Pancreas (tissue), 10 donors: ENCODE measurements at places on chromosomes 1 and 21.

GRCh38 chr1:231241750-231242149, 738 bp downstream of the GNPAT start:
- no peak for DNase-seq

GRCh38 chr1:29966526-29967045, 730.3 kb downstream of the PTPRU start:
- DNase-seq, result no peak

GRCh38 chr1:244768186-244768585, 67.3 kb upstream of the COX20 start:
- no peak for DNase-seq

DNA sequence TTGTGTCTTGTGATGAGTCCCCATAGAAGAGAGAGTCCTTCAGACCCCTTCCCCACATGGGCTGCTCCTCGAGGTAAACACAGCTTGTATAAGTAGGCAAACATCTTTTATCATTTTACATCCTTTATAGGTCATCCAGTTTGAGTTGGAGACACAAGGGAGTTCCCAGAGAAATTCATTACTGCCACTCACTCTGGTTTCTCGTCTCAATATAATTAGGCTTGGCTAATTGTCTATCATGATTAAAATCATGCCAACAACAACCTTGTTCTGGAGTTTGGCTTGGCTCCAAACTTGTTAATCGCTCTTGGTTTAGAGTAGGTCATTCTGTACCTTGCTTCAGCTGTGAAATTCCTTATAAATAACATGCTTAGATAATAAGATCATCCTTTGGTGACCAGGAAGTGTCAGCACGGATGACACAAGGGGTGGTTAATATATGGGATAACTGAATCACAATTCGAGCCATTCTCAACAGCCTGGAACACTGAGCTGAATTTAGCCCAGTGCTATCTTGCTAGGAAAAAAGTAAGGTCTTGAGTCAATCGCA, 70.7 kb upstream of the DAB1 start:
- DNase-seq, result no peak

GRCh38 chr1:99544328-99544727, 101.6 kb upstream of the PALMD start:
- no peak for DNase-seq

DNA sequence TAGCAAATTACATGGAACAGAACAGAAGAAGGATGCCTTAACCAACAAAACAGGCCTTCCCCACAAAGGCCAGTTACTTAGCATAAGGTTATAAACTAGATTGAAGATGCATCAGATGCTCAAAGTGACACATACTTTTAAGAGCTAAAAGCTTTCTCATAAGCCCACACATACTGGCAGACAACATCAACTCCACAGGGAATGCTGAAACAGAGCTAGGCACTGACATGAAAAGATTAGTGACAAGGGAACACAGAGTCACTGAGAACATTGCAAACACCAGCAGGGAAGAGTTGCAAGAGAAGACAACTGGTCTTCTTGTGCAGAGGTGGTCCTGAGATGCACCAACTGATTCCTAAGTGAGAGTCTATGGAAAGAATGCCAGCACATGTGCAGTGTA, 6.9 kb downstream of the TTC13 start:
- DNase-seq, result no peak

DNA sequence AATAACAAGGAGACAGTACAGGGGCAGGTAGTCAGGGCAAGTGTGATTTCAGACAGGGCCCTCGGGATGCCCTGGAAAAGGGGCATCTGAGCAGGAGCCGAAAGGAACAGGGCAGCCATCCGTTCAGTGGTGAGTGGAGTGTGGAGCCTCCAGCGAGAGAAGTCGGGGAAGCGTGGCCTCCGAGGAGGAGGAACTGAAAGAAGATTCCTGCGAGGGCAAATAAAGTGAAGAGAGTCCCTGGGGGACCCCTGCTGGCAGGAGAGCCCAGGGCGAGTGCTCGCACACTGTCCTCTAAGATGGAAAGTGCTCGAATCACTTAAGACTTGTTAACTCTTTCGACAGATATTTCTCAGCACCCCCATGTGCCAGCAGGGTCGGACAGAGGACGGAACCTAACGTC, 3.5 kb upstream of the UTS2 start:
- DNase-seq, result no peak

DNA sequence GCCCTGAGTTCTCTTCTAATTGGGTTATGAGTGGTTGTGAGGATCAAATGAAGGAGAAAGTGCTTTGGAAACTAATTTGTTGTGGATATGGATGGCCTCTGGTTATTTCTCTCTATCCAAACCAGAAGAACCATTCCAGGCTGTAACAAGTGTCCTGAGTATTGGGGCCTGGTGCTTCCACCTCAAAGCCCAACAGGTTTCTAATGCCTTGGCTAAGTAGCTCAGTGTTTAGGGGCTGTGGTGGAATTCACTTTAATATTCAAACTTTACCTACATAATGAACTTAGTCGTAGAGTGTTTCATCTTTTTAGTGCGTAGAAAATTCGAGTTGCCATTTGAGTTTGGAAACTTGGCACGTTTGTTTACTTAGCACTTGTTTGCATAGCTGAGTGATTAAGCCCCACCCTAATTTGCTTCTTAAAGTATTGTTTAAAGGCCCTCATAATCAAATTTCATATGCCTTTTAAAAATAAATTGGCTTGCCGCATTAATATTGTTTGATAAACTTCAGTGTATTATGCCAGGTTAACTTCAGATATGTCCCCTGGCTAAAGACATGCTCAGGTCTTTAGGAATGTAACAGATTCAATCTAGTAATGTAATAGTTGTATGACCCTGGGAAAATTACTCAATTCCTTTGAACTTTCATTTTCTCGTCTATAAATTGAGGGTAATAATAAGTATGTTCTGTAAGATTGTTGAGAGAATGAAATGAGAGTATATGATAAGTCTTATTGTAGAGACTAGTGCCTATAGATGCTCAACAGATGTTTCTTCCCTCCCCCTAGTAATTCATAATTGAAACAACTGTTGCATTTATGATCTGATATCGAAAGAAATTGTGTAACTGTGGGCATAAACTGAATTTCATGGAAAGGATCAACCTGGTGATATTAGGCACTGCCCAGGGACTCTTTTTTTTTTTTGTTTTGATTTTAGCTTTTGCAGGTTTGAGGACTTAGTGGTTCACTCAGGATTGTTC, 1.6 kb downstream of the AGO4 start:
- DNase-seq, result no peak

DNA sequence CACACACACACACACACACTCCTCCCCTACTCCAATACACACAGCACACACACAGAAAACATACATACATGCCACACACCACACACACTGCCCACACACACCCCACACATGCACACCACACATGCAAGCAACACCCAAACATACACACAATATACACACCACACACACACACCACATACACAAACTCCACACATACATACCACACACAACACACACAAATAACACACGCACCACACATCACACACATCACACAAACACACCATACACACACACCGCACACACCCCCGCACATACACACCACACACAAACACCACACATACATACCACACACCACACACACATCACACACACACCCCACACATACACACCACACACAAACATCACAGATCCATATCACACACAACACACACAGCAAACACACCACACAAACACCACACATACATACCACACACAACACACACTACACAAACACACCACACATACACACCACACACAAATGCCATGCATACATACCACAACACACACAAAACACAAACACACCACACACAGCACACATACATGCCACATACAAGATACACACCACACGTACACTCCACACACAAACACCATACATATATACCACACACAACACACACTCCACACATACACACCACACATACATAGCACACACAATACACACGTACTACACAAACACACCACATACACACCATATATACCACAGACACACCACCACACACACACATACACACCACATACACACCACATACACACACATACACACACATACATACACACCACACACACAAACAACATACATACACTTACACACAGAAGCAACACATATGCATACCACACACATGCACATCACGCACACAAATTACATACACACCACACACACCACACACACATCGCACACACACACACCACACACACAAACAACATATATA, 932 bp upstream of the RAB7B start:
- DNase-seq, result no peak

GRCh38 chr1:200372095-200372884, 37.5 kb downstream of the ZNF281 start:
- no peak for DNase-seq

- no peak for DNase-seq
Measured at GRCh38 chr1:168280296-168280927, at the start of gene TBX19. Gene TBX19 (plus strand): TSS chr1:168280877. CDS start chr1:168281091, 214 bp downstream.

DNA sequence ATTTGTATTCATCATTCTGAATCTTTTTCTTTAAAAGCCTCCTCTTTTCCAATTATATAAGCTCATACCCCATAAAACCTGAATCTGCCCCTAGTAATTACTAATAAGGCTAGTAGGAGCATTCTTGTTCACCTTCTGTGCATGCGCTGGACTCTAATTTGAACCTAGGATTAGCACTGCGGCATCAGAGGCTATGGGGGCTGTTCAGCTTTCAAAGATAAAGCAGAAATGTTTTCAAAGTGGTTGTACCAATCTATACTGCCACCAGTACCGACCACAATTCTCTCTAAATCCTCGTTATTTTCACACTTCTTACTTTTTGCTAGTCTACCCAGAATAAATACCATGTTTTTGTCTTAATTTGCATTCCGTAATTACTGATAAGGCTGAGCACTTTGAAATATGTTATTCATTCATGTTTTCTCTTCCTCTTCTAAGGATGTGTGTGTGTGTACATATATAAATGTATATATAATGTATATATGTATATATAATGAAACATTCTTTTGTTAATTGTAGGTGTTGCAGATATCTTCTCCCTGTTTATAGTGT, 1.6 kb upstream of the DDX59 start:
- no peak for DNase-seq

DNA sequence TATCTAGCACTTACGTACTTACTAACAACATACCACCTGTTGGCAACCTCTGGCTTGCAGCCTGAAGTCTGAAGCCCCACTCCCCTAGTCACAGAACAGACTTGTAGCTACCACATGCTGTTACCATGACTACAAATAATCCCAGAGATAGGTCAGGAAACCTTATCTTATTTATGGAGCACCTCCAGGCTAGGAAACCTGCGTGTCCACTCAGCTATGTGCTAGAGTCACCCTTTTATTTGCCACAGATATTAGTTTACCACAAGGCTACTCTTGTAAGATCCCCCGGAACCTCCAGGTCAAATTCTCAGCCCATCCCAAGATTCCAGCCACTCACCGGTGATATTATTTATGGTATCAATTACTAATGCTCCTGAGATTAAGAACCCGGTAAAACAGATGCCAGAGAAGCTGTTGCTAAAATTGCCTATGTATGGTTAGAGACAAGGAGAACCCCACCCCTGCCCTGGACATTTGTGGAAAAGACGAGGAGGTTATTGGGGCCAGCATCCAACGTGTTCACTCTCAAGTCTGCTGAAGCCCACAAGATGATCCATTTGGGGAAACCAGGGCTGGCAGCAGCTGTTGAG, 116.5 kb downstream of the TBX15 start:
- DNase-seq, result no peak

DNA sequence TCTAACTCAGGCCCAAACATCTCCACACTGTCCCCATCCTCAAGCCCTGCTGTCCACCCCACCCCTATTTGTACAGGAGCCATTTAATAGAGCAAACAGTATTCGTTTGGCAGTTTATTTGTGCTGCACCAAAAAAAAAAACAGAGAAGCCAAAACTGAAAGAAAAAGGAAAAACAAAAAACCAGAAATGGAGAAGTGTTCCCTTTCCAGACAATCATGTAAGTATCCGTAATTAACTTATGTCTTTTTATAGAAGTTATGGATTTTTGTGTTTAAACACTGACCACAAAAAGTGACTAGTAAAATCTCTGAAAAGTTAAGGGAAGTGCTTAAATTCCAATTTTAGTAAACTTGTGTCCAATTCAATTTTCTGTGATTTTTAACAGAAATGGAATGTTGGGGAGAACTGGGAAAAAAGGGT, 40.4 kb upstream of the ZBTB18 start:
- no peak for DNase-seq

GRCh38 chr1:247434005-247434404, 18.0 kb downstream of the NLRP3 start:
- DNase-seq, result no peak

DNA sequence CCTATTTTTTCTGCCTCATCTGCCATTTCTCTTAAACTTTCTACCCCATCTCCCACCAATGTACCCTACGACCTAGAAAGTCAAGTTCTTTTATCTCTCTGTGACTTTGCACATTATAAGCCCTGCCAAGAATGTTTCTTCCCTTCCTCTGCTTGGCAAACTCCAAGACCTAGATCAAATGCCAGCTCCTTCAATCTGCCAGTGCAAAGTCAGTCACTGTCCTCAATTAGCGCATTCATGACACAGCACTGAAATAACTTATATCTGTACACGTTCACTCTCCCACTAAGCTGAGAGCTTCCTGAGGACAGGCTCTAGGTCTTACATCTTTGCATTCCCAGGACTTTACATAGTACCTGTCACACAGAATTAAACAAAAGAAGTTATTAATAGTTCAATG, 21.4 kb upstream of the LSM10 start:
- DNase-seq, result no peak

GRCh38 chr1:114554577-114554976, 26.8 kb downstream of the BCAS2 start:
- DNase-seq, result no peak

DNA sequence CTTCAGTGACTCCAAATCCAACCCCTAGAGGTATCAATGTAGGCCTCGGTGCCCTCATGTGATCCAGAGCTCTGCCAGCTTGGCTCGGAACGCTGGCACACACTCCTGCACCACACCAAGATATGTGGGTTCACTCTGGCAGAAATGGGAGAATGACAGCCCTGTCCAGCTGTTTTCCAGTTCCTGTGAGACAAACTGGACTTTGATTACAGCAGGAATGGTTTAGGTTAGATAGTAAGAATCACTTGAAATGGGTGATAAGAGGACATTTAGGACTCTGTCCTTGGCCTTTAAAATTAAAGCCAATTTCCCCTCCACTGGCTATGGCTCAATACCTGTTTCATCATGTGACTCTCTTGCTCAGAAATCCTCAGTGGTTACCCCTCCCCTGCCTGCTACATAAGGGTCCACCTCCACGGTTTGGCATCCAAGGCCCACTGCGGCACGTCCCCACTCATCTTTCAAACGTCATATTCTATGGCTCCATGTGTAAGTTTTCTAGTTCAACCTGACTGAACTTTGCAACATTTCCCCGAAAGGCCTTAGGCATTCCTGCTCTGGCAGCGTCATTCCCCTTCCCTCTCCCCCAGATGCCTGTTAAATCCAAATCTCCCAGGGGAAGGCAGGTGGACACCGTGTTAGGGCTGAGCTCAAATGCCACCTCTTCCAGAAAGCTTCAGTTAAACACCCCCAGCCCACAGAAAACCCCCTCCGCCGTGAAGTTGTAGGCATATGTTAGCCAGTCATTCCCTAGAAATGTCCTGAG, 44.7 kb downstream of the PLEKHA6 start:
- no peak for DNase-seq
